ENCODE measurements at places on chromosomes 5 and 9. TPM values are rescaled to one million over a fixed set of nuclear protein-coding genes. Genes with fewer than 3 reads are reported as not detected.

The GOLPH3 gene
- total RNA-seq = 87.6 TPM

The FAM53C gene
- 58.3 TPM for total RNA-seq

The TAF11L7 gene
- total RNA-seq = not detected

The IL3 gene
- not detected for total RNA-seq

The VDAC1 gene
- 45.8 TPM for total RNA-seq

The WWC1 gene
- total RNA-seq = 1.8 TPM

The OR1J2 gene
- total RNA-seq = not detected

The HNRNPAB gene
- 80.8 TPM for total RNA-seq

The C9orf50 gene
- total RNA-seq = not detected

DNA sequence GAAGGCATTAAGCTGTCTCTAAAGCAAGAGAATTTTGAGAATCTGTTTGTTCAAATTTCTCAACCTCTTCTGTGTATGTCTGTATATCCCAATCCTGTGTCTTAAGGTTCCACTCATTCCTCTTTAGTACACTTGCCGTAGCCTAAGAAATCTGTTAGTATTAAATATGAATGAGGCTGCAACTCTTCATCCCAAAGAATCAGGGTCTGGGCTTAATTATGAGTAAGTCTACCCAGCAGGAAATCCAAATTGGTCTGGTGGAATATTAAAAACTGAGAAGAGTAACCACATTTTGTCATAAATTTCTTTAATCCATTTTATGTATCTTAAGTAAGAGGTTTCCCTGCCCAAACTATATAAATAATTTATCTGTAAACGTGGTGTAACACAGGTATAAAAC is 1171.2 kb downstream of the CDH12 start:
- no peak for DNase-seq

DNA sequence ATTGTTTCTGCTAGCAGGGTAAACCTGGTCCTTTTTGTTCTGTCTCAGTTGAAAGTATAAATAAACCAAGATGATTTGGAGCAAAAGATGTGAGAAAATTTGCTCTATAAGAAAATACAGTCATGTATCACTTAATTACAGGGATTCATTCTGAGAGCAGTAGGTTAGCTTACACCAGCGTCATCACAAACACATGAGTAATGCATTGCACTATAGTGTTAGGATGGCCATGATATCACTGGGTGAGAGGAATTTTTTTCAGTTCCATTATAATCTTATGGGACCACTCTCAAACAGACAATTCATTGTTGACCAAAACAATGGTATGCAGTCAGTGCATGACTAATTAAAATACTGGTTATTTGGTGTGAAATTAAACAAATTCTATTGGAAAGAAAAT is 430.9 kb downstream of the CHSY3 start:
- DNase-seq = no peak

GRCh38 chr5:136999787-137000186 is 499.3 kb downstream of the SPOCK1 start:
- no peak for DNase-seq

GRCh38 chr9:93024986-93025630 is 33.4 kb upstream of the SUSD3 start:
- DNase-seq = peak; percentile 61

DNA sequence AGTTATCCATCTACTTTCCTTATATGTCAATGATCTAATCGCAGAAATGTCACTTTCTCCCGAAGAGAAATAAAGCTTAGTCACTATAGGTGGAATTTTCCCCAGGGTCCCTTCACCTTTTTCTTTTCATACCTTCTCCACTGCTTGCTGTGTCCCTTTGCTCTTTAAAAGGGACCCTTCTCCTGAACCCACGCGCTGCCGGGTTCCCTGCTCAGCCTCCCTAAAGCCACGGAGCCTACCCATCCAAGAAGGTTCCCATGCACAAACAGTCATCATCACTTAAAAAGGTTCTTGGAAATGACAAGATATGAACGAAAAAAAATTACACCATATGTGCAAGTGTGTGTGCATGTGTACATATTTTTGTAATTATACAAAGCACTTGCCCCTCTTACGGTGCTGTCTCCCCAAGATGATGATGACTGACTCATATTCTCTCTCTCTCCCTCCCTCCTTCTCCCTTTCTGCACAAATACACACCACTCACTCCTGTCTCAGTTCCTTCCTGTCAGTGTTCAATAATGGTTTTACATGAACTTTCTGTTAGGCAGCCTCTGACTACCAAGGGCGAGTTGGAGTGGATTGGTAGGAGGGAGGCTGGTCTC is 1.5 kb upstream of the PTPRD start:
- no peak for DNase-seq

DNA sequence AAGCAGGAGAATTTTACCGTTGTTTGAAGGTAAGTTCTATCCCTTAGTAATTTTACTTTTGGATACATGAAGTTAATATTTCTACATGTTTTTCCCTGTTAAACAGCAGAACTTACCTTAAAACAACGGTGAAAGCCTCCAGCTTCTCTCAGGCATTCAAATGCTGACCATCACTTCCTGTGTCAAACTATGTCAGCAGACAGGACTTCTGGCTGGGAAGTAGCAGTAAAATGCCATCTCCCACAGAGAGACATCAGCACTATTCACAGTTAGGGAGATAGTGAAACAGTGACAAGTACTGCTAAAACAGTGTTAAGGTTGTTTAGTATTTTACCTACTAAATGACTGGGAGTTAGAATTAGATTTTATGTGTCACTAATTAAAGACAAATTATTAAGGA is 34.2 kb upstream of the GOLGA1 start:
- DNase-seq = no peak

- no peak for DNase-seq
Measured at GRCh38 chr5:61631438-61631941, 299.4 kb downstream of the ZSWIM6 start.

DNA sequence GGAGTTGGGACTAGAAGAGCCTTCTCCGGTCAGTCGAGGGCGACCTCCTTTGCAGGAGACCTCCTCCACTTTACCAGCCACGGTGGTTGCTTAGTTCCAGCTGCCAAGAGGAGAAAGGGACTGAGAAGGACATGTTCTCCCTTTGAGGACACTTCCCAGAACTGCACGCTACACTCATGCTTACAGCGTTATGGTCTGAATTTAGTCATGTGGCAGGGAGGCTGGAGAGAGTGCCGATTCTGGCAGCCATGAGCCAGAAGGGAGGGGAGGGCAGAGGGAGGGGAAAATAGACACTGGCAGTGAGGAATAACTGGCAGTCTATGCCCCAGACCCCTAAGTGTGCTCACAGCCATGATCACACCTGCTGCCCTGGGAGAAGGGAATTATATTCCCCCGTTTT is 47.8 kb downstream of the TSPAN17 start:
- DNase-seq = no peak

- DNase-seq = no peak
Measured at GRCh38 chr5:26432386-26432785, 606.0 kb downstream of the CDH9 start.

DNA sequence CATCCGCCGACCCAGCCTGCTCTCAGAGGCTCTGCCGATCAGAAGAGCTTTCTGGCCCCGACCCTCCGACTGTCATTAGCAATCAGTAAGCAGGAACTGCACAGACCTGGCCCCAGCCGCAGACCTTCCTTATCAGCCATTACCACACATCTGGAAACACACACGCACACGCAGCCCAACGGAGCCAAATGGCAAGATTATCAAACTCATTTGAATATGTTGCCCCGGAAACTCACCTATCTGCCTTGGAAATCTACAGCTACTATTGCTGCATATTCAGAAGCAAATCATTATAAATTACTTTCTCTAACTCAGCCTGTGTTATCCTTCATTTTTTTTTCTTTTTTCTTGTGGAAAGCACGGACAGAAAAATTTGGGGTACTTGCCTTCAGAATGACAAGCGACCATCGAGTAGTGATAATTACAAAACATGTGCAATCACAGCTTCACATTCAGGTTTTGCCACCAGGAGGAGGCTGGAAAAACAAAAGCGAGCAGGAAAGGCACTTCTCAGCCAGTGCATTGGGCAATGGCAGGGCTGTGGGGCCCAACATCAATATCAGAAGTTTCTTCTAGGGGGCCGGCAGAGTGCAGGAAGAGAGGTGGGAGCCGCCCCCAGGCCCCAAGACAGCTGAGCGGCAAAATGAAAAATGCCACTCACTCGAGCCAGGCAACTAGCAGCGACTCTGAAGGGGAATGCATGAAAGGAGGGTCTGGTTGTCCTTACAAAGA is 122.3 kb downstream of the VAV2 start:
- DNase-seq = no peak

DNA sequence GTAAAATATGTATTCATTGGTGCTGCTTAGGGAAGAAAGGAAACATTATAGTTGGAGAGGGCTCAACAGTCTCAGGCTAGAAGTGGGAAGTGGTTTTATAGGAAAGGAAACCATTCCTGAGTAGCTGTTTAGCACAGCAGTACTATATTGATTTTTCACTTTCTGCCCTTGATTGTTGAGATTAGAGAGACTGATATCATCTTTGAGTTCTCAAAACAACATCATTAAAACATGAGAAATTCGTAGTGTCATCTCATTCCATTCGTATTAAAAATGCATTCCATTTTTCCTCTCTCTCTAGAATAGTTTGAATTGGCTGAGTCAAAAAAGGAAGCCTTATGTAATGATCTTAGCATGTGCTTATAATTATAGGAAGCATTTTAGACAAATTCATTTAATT is 14.1 kb downstream of the POLR3G start:
- DNase-seq = no peak

- no peak for DNase-seq
Measured at GRCh38 chr5:10590226-10590999, 26.5 kb downstream of the ANKRD33B start.

- no peak for DNase-seq
Measured at GRCh38 chr5:82277613-82277986, 554 bp downstream of the RPS23 start.

DNA sequence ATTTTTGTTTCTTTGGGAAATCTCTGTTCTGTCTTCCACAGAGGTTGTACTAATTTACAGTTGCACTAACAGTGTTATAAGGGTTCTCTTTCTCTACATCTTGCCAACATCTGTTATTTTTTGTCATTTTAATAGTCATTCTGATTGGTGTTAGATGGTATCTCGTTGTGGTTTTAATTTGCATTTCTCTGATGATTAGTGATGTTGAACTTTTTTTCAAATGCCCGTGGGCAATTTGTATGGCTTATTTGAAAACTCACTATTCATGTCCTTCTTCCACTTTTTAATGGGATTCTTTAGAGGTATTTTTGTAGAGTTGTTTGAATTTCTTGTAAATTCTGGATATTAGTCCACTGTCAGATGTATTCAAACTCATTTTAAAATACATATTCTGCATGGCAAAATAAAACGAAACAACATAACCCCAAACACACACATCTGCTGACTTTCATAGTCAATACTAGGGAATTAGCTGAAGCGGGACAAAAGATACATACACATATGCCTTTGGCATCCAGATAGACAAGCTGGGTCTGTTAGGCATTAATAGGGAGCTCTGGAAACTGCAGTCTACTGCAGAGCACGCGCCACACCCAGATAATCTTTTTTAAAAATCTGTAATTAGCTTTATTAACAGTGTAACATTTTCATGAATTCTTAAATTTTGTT is 5.8 kb upstream of the SPATA31C2 start:
- DNase-seq = no peak

GRCh38 chr5:55036477-55036876 is 12.4 kb downstream of the GZMK start:
- DNase-seq = no peak

- no peak for DNase-seq
Measured at GRCh38 chr9:114414346-114414745, 26.6 kb upstream of the AKNA start.

- no peak for DNase-seq
Measured at GRCh38 chr5:100520348-100520747, 14.8 kb upstream of the FAM174A start.

DNA sequence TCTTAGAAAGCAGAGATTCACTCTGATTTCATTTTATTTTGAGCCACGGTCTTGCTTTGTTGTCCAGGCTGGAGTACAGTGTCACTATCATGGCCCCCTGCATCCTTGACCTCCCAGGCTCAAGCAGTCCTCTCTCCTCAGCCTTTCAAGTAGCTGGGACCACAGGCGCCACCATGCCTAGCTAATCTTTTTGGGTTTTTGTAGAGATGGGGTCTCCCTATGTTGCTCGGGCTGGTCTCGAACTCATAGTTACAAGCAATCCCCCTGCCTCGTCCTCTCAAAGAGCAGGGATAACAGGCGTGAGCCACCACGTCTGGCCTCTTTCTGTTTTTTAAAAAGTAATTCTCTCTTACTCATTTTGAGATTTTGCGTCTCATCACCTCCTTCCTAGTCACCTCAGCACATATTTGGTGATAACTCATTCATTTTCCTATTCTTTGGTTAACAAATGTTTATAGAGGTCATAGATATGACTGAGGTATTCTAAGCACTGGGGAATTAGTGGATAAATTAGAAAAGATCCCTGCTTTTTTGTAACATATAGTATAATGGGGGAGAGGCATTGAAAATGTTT is 10.8 kb upstream of the DCP2 start:
- no peak for DNase-seq

DNA sequence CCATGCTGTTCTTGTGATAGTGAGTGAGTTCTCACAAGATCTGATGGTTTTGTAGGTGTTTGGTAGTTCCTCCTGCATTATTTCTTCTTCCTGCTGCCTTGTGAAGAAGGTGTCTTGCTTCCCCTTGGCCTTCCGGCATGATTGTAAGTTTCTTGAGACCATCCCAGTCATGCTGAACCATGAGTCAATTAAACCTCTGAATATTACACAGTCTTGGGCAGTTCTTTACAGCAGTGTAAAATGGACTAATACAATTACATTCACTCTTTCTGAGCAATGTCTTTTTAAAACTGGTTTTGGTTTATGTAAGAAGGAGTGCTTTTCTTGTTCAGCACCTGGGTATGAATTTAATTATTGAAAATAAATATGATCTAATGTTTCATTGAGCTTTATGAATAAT is 50.7 kb upstream of the ARRDC3 start:
- DNase-seq = no peak

DNA sequence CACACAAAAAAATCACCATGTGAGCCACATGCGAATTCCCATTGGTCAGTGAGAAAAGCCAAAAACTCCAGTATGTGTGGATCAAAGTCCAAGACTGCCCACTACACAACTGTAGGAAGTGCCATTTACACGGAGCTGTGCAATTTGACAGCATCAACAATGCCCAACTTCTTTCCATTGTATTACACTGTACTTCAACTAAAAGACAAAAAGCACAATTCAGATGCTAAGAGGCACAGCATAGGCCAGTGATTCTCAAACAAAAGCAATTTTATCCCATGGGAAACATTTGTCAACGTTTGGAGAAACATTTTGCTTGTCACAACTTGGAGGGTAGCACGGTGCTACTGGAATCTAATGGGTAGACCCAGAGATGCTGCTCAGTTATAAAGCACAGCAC is 39.8 kb downstream of the IARS1 start:
- DNase-seq = no peak

Measured in T-cell (primary cell).